ENCODE measurements at places on chromosomes 13 and 19.

- no peak for DNase-seq
Measured at GRCh38 chr13:28128030-28128429, 10.3 kb upstream of the PAN3 start.

DNA sequence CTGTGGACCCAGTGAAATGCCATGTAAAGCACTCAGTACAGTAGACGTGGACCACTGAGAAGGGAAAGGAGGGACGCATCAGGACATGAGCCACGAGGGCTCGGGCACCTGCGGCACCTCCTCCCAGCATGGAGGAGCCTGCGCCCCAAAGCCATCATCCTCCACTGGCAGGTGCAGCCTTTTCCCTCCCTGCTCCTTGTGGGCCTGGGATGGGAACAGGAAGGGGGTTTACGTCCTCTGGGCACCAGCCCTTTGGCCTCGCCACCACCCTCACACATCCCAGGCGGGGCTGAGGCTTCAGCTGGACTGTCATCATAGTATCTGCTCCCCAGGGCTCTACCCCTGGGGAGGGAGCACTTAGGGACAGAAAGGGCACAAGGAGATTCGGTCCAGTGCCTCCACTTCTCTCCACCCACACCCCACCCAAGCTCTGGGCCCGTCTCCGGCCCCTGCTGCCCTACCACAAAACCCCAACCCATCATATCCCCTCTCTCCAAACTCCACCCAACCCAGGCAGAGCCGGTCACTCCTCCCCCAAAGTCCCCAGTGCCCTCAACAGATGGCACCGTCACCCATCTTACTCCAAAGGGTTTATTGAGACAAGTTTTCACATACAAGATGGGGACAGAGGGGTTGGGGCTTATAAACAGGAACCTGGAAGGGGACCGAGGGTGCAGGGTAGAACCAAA lies 2.2 kb upstream of the PRKD2 start:
- no peak for DNase-seq

DNA sequence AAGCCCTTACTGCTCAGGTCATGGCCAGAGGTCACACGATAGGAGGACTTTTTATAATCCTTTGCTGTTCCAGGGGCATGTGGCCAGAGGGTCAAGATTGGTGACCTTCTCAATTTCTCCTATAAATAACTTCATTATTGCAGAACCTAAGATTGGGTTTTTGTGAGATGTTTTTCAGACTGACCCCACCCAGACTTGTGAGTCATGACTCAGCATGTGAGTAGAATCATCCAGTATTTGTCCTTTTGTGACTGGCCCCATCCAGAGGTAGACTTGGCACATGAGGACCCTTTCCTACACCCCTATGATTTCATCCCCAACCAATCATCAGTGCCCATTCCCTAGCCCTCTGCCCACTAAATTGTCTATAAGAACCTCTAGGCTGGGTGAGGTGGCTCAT lies 84.5 kb upstream of the ABCC4 start:
- no peak for DNase-seq

GRCh38 chr19:18587561-18587960 lies 1.0 kb upstream of the REX1BD start:
- DNase-seq = no peak

GRCh38 chr19:55552620-55553019 lies 7.3 kb upstream of the SBK3 start:
- no peak for DNase-seq

DNA sequence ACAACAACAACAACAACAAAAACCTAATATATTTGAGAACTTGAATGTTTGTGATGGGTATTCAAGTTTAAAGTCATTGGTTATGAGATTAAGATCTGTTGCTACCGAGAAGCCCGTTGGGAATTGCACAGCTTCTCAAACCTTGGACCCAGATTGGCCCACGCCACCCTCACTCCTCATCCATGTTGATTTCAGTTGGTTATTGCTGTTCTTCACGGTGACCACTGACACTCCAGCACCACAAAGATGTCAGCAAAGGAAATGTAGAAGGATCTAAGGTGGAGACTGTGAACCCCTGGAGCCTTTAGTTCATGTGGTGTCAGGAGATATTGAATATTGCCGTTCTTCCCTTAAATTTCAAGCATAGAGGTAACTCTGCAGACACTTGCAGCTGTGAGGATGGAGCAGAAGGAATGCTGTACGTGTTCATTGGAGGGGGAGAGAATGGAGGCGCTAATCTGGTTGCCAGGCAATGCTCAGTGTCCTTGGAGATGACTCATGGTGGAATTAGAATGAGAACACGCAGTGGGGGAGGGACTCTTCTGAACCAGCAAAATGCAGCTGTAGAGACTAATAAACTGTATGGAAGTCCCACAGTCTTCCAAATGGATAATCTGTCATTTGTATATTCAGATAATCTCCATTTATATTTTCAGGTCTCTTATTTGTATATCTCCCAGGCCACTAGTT lies 20.8 kb upstream of the ZNF835 start:
- no peak for DNase-seq

- no peak for DNase-seq
Measured at GRCh38 chr19:45147835-45148676, 12.7 kb downstream of the NKPD1 start.

All from NCI-H2107 (cell line).